ENCODE measurements at places on chromosomes 6 and 20.

DNA sequence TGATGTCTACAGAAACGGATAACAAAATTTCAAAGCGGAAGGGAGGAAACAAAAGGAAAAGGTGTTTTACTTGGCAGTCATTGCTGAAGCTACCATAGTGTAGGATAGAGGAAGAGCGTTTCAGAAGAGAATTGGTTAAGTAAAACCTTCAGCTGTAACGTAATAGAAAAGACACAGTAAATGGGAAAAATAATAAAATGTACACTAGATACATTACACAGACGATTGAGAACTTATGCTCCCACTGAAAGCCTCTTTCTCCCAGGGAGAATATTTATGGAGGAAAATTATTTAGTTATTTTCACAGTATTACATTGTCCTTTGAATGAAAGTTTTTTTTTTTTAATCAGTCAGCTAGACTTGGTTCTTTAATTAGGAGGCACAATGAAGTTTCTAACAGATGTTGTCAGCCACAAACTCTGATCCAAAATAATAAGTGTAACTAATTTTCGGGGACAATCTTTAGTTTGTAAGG is 90.7 kb upstream of the PRDM1 start:
- DNase-seq: no peak

DNA sequence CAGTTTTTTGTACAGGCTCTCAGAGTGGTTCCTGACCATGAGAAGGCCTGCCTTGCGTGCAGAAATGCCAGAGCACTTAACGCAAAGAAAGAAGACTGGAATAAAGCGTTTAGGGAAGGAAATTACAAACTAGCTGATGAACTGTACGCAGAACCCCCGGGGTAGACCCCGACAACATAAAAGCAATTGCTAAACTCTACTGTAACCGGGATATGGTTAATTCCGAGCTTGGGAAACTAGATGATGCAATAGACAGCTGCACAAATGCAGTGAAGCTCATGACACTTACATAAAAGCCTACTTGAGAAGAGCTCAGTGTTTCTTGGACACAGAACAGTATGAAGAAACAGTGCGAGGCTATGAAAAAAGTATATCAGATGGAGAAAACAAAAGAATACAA is 35.7 kb downstream of the CITED2 start:
- DNase-seq: peak; percentile 59

GRCh38 chr6:30781395-30781742 is 37.0 kb upstream of the IER3 start:
- no peak for DNase-seq

- DNase-seq: no peak
These were observed 27.4 kb downstream of the NPEPL1 start for GRCh38 chr20:58719971-58720371.

- no peak for DNase-seq
These were observed 141.5 kb downstream of the VEGFA start for GRCh38 chr6:43911354-43912115.

DNA sequence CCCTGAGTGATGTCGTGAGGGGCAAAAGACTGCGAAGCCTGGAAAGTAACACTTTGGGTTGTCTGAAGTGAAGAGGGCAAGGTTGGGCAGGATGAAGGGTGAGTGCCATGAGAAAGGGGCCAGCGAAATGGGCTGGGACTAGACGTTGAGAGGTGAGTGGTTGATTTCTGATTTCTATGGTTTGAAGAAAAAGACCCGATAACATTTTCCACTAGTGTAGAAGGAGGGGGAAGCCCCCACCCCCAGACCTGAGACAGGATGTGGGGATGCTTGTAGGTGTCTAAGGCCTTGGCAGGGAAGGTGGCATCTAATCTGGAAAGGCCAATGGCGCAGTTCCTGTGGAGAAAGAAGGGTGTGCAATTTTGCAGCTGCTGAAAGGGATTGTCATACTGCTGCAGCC is 25.3 kb upstream of the KIF3B start:
- no peak for DNase-seq

DNA sequence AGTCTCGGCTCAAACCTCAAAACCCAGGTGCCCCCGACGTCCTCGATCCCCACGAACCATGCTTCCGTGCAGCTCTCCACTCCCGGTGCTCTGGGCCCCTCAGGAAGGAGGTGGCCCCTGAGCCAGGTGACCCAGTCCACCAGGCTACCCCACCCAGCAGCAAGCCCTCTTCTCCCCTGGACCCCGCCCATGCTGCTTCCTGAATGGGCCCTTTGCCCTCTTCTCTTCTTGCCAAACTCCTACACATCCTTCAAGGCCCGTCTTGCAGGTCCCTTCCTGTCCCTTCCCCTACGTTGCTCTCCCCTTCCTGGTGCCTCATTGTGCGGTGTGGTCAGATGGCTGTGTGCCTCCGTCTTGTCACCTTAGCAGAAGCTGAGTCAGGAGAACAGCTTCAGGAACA is 3.4 kb upstream of the GATA5 start:
- no peak for DNase-seq

- no peak for DNase-seq
These were observed 157.5 kb downstream of the TRMT11 start for GRCh38 chr6:126143761-126144251.

GRCh38 chr6:87820343-87820984 is 118.4 kb upstream of the AKIRIN2 start:
- no peak for DNase-seq

- DNase-seq: peak; percentile 44
These were observed 31.3 kb downstream of the TTI1 start for GRCh38 chr20:38001981-38002380.

DNA sequence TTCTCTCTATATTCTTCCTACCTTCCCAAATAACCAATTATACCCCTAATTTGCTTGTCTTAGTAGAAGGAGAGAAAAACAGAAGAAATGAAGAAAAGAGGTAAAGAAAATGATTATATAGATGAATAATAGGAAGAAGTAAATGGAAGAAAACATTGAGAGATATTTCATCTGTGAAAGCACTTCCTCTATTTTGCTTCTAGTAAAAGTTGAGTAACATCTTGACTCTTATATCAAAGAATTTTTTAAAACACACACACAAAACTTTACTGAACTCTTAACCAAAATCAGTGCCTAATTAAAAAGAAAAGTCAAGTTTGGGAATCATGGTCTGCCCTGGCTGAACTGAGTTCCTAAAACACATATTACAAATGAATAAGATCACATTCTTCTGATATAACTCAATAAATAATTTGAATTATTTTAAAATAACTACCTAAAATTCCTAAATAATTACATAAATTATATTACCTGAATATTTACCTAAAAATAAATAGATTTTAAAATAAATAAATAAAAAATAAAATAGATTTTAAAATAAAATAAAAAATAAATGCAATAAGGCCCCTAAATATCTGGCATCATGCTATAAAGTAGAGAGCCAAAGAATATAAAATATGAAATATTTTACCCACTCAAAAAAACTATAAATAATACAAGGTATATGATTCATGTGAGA is 8.8 kb downstream of the SLC17A2 start:
- no peak for DNase-seq

DNA sequence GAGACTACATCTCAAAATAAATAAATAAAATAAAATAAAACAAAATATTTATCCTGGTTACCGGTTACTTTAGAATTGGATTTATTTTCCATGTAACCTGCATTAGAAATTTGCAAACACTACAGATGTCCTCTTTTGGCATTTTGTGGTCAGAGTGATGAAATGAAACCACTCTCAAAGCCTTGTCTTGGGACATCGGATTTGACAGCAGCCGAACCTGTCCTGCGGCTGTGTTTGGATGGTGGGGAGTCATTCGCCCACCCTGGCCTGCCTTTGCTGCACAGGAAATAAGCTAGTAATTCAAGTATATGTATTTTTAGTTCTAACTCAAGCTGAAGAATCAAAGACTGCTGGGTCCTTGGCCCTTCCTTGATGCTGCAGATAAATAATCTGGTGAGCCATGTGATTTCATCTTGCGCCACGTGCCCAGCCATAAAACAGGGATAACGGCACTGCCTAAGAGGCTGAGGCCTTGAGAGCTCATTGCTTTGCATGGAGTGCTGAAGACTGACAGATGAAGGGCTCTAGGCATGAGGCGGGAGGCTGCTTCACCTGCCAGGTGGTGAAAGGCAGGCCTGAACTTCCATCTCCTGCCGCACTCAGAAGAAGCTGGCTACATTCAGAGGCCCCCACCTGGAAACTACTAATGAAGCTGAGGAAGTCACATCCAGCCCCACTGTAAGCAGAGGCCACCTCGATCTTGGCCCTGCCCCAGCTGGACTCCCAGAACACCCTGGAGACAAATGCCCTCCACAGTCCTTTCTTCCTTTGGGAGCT is 76.9 kb downstream of the NOL4L start:
- DNase-seq: no peak

- DNase-seq: peak; percentile 30
These were observed 125.8 kb downstream of the MRPL14 start for GRCh38 chr6:44001318-44002066.

- DNase-seq: peak; percentile 18
These were observed 36.5 kb downstream of the SYNJ2 start for GRCh38 chr6:158018041-158018771.

GRCh38 chr6:14348389-14348788 is 230.8 kb downstream of the CD83 start:
- DNase-seq: no peak

- DNase-seq: no peak
These were observed 41.9 kb downstream of the AGPAT4 start for GRCh38 chr6:161232010-161232409.

DNA sequence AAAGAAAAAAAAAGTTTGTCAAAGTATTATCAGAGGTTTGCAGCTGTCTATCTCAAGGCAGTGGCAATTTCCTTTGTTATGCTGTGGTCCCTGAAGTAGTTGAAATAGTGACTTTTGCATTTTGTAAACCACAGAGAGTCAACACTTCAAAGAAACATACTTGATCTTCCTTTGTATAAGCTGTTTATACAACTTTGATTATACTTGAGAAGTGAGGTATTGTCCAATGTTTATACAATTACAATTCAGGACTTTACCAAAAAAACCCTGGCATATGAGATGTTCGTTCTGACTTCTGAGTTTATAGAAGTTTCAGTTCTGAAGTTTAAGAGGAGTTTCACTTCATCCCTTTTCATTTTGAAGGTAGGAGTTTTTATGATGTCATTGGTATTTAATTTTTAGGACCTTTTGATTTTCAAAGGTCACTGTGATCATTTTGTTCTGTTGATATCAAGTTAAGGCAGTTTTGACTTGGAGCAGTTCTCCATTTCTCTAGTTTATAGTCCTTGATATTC is 4.0 kb downstream of the STK4 start:
- no peak for DNase-seq

DNA sequence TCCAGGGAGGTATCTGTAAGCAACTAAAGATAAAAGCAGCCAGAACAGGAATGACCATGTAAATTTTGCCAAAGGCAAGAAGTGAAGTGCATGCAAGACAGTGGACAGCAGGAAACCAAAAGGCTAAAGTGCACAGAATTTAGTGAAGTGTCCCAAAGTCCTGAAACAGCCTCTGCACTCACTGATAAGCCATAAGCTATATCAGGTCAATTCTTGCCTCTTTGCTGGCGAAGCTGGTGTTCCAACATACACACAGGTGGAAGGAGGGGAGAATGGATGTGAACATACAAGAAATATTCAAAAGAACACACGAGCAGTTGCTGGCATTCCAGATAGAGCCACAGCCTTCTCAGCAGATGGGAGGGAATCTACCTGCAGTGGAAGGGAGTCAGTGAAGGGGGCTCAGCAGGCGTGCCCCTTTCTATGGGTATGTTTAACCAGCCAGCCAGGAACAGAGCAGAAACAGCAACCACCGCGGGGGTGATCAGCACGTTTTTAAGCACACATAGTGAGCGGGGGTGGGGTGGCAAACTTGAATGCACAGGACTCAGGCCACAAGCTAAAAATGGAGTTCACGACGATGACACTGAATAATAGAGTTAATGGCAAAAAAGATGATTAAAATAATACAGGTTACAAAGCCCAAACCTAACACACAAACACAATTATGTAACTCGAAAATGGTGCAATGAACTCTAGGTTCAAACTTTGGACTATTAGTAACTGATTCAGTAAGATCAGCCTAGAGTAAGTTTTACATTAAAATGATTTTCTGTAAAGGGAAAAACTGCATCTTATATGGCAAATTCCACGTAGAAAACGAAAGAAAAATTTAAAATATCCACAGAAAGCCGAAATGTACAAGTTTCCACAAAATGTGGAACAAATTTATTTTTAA is 1.2 kb downstream of the ECI2 start:
- DNase-seq: peak; percentile 38

DNA sequence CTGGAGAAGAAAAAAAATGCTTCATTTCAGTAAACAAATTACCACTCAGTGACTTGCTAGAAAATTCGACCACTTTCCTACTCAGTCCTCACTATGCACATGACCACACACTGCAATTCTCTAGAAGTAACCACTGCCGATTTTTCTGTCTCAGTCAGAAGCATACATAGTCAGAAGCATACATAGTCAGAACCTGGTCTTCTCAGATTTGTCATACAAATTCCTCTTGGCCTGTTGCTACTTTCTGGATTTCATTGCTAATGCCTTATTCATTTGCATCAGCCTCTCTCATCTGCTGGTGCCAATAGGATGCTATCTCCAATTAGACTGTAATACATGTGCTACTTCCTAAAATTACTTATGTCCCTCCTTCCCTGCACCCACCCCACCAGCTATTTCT is 10.2 kb upstream of the KIF16B start:
- no peak for DNase-seq

DNA sequence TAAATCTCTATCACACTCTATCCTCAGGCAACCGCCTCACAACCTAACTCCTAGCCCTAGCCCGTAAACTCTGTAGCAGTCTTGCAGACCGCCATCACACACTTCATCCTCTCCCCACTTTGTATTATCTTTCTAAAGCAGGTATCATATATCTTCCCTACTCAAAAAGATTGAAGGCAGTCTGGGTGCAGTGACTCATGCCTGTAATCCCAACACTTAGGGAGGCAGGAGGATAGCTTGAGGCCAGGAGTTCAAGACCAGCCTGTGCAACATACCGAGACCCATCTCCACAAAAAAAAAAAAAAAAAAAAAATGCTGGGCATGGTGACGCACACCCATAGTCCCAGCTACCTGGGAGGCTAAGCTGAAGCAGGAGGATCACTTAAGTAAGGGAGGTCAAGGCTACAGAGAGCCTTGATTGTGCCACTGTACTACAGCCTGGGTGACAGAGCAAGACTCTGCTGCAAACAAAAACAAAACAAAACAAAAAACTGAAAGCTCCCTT is 22.9 kb downstream of the RANBP9 start:
- no peak for DNase-seq

GRCh38 chr6:1424306-1424927 is 35.0 kb downstream of the FOXF2 start:
- peak; percentile 78 for DNase-seq

GRCh38 chr6:39166912-39167290 is 51.9 kb upstream of the SAYSD1 start:
- no peak for DNase-seq

GRCh38 chr20:50887576-50887975 is 43.7 kb downstream of the ADNP start:
- DNase-seq: no peak

DNA sequence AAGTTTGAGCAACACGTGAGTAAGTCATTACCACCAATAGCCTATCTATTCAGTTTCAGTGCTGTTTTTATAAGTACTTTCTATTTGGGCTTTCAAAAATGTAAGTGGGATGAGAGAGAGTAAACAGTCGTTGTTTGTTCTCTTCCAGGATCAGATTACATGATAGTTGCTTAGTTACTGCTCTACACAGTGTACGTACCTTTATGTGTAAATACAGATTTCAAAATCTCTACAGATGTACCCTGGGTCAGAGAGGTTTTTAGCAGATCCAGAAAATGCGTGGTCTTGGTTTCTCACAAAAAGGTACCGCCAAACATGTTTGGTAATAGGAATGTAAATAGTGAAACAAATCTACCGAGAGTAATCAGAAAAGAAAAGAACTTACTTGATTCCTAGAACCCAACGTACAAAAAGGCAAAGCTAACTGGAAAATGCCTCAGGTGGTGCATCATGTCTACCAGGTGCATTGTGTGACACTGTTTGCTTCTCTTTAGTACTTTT is 421.1 kb downstream of the BCKDHB start:
- DNase-seq: peak; percentile 76
